MM.1S (cell line): ENCODE measurements at places on chromosomes 1 and 21.
A peak's percentile ranks its signal among the peaks of the same experiment; 100 is the strongest.

GRCh38 chr1:74748960-74749359 is 16.0 kb downstream of the TYW3 start:
- H3K36me3 ChIP-seq: peaks cover 6% of the 10 kb centered on the region; the same call in 1 of the 2 replicates
- no peaks in the 10 kb centered on the region for H3K27me3 ChIP-seq
- H3K4me1 ChIP-seq: no peaks in the 10 kb centered on the region

DNA sequence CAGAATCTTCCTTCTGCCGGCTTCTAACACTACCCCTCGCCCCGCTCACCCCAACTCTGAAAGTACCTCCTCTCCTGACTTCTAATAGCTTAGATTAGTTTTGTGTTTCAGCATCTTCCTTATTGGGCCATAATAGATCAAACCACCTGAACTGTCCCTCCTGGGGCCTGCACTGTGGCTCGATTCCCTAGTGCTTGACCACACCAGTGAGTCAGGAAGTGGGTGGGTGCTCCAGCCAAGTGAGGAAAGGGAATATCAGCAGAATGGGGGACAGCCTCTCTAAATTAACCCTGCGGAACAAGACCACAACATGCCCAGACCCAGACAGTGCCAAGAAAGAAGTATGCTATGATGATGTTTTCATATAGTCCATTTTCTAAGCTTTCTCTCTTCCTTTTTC is 8.5 kb downstream of the SERTAD4 start:
- H3K36me3 ChIP-seq: no peaks in the 10 kb centered on the region
- no peak overlapping the region for H3K4me3 ChIP-seq
- H3K27ac ChIP-seq: no peak overlapping the region
- DNase-seq: no peak

DNA sequence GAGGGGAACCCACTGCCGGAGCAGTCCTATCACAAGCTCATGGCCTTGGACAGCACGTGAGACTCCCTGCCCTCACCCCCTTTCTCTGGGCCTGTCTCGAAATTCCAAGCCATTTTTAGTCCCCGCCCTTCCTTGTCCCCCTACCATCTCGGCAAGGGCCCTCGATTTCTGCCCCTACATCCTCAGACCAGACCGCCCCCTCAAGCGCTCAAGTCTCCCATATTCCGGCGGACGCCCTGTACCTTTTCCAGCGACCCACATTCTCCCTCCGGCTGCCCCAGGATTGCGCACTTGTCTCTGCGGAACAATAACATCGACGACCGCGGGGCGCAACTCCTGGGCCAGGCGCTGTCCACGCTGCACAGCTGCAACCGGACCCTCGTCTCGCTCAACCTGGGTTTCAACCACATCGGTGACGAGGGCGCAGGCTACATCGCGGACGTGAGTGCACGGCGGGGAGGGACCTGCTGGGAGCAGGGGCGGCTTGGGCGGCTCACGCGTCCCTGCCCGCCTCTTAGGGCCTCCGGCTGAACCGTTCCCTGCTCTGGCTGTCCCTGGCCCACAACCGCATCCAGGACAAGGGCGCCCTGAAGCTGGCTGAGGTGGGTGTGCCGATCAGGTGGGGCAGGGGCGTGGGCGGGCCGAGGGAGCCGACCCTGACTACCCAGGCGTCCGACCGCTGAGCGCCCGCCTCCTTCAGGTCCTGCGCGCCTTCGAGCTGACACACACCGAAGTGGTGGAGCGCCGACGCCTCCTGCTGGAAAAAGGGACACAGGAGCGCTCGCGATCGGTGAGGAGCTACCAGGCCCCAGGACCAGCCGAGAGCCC is 7.0 kb downstream of the LRRC71 start:
- peak overlapping the region; percentile 44 for H3K4me3 ChIP-seq
- no peaks in the 10 kb centered on the region for H3K36me3 ChIP-seq
- peaks cover 7% of the 10 kb centered on the region; the same call in 1 of the 2 replicates for H3K4me1 ChIP-seq
- H3K27ac ChIP-seq: no peak overlapping the region

GRCh38 chr1:179146476-179146875 is 64.6 kb downstream of the TOR3A start:
- H3K27ac ChIP-seq: no peak overlapping the region
- no peaks in the 10 kb centered on the region for H3K27me3 ChIP-seq
- DNase-seq: no peak
- H3K36me3 ChIP-seq: no peaks in the 10 kb centered on the region
- no peaks in the 10 kb centered on the region for H3K4me1 ChIP-seq
- no peak overlapping the region for H3K4me3 ChIP-seq

DNA sequence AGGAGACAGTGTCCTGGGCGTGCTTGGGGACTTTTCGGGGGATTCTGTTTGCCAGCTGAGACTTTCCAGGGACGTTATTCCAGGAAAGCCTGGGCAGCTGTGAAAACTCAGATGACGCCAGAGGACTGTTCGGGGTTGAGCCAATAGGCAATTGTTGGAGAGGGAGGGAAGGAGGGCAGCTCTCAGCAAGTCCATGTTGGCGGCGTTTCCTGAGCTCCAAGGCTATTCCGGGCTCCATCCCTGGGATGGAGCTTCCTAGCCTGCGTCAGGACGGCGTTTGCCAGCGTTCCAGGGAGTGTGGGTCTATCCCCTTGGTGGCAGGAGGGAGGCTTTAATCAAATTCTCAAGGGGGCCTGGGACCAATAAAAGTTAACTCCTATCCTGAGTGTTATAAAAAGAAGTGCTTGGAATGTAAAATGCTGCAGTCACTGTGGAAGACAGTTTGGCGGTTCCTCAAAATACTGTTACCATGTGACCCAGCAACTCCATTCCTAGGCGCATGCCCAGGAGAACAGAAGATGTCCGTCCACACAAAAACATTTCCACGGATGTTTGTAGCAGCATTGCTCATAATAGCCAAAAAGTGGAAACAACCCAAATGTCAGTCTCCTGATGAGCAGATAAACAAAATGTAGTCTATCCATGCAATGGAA is 15.2 kb downstream of the SLC27A3 start:
- peaks cover 29% of the 10 kb centered on the region for H3K4me1 ChIP-seq
- peak overlapping the region; percentile 24 for H3K4me3 ChIP-seq
- peak overlapping the region; percentile 73 for H3K27ac ChIP-seq
- no peaks in the 10 kb centered on the region for H3K27me3 ChIP-seq
- no peak for DNase-seq

DNA sequence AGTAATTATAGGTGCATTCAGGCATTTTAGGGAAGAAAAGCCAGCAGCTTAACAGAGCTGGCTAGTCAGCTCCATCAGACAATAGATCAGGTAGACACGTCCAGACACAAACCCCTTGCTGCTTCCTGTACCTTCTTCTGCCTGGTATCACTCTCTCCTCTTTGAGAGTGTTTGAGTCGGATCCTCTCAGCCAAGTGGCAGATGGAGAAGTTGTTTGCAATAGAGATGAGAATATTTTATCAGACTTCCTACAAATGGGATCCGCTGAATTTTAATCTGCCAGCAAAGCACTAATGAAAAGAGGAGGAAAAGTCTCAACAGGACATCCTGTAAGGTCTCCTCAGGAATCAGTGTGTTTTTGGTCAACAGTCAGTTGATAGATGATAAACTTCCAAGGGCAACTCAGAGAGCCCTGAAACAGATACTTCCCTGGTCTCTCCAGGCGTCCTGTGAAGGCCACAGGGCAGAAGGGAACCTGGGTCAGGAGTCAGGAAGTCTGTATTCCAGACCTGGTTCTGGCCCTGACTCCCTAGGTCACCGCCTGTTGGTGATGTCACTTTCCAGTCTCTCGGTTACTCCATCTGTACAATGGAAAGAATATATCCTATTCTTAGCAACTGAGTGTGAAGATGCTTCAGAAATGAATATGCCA is 62.1 kb upstream of the PROX1 start:
- H3K4me1 ChIP-seq: no peaks in the 10 kb centered on the region
- H3K27me3 ChIP-seq: no peaks in the 10 kb centered on the region
- H3K36me3 ChIP-seq: no peaks in the 10 kb centered on the region
- DNase-seq: no peak
- H3K27ac ChIP-seq: no peak overlapping the region

- no peak for DNase-seq
- no peaks in the 10 kb centered on the region for H3K4me1 ChIP-seq
- H3K27ac ChIP-seq: no peak overlapping the region
- no peak overlapping the region for H3K4me3 ChIP-seq
Observed at GRCh38 chr1:43308635-43309404, 8.0 kb downstream of the TIE1 start.

DNA sequence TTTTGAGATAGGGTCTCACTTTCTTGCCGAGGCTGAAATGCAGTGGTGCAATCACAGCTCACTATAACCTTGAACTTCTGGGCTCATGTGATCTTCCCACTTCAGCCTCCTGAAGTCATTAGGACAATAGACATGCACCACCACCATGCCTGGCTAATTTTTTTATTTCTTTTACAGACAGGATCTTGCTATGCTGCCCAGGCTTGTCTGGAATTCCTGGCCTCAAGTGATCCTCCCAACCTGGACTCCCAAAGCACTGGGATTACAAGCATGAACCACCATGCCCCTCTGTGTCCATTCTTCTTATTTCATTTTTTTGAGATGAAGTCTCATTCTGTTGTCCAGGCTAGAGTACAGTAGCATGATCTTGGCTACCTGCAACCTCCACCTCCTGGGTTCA is 12.0 kb upstream of the KLHL20 start:
- H3K27me3 ChIP-seq: no peaks in the 10 kb centered on the region
- no peaks in the 10 kb centered on the region for H3K36me3 ChIP-seq
- no peaks in the 10 kb centered on the region for H3K4me1 ChIP-seq
- no peak for DNase-seq

GRCh38 chr1:153790966-153791647 is 15.9 kb downstream of the SLC27A3 start:
- H3K36me3 ChIP-seq: no peaks in the 10 kb centered on the region
- H3K27ac ChIP-seq: peak overlapping the region; percentile 73
- peak; percentile 97 for DNase-seq

- no peaks in the 10 kb centered on the region for H3K27me3 ChIP-seq
- DNase-seq: no peak
- no peak overlapping the region for H3K4me3 ChIP-seq
- no peaks in the 10 kb centered on the region for H3K4me1 ChIP-seq
- H3K36me3 ChIP-seq: no peaks in the 10 kb centered on the region
Observed at GRCh38 chr1:235758931-235759330, 107.8 kb downstream of the LYST start.

GRCh38 chr1:79974659-79975058 is 968.1 kb upstream of the ADGRL4 start:
- no peaks in the 10 kb centered on the region for H3K36me3 ChIP-seq
- no peak for DNase-seq
- H3K4me1 ChIP-seq: no peaks in the 10 kb centered on the region
- no peak overlapping the region for H3K27ac ChIP-seq

- no peak overlapping the region for H3K27ac ChIP-seq
- H3K27me3 ChIP-seq: no peaks in the 10 kb centered on the region
Observed at GRCh38 chr1:193558491-193559028, 372.1 kb upstream of the B3GALT2 start.

GRCh38 chr21:33971492-33972013 is 55.9 kb upstream of the ATP5PO start:
- H3K4me3 ChIP-seq: no peak overlapping the region
- no peak overlapping the region for H3K27ac ChIP-seq
- H3K4me1 ChIP-seq: no peaks in the 10 kb centered on the region

DNA sequence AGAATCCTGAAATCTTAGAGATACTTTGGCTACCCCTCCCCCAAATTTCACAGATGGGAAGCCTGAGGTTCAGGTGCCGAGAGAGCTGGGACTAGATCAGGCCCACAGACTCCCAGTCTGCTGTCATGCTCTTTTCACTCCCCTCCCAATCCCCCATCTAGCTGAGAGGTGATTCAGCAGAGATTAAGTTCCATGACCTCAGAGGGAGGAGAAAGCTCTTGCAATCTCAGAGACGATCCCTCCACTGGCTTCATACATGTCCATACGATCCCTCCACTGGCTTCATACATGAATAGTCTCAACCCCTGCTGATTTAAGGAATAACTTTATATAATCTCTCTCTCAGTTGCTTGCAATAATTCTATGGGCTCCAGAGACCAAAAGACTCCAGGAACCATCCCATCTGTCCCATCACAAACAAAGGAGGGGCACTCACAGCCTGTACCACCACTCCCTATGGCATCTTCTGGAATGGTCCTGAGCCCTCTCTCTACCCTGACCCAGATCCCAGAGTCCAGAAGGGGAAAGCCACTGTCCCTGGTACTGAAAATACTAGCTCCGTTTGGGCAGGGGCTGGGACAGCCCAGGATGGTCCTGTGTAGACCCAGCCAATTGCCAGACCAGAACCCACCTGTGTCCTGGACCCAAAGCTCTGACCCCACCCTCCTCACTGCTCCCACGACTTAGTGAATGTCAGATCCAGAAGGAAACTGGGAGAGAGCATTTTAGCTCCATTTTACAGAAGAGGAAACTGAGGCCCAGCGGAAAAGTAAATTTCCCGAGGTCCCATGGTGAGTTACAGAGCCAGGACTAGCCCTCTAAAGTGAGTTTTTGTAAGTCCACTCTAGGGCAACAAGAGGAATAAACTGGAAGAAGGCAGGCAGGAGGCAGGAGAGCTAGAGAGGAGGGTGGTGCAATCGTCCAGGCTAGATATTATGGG is 27.1 kb downstream of the RIMS3 start:
- no peak for DNase-seq
- no peak overlapping the region for H3K4me3 ChIP-seq
- no peaks in the 10 kb centered on the region for H3K27me3 ChIP-seq
- H3K36me3 ChIP-seq: no peaks in the 10 kb centered on the region

GRCh38 chr1:59641836-59642235 is 172.9 kb upstream of the HOOK1 start:
- DNase-seq: no peak
- H3K4me3 ChIP-seq: no peak overlapping the region
- H3K4me1 ChIP-seq: no peaks in the 10 kb centered on the region
- H3K27me3 ChIP-seq: no peaks in the 10 kb centered on the region
- H3K27ac ChIP-seq: no peak overlapping the region

GRCh38 chr1:31797216-31797615 is 18.6 kb downstream of the SPOCD1 start:
- H3K4me1 ChIP-seq: no peaks in the 10 kb centered on the region
- H3K27ac ChIP-seq: no peak overlapping the region
- H3K4me3 ChIP-seq: no peak overlapping the region
- H3K27me3 ChIP-seq: peaks cover 64% of the 10 kb centered on the region
- no peaks in the 10 kb centered on the region for H3K36me3 ChIP-seq

DNA sequence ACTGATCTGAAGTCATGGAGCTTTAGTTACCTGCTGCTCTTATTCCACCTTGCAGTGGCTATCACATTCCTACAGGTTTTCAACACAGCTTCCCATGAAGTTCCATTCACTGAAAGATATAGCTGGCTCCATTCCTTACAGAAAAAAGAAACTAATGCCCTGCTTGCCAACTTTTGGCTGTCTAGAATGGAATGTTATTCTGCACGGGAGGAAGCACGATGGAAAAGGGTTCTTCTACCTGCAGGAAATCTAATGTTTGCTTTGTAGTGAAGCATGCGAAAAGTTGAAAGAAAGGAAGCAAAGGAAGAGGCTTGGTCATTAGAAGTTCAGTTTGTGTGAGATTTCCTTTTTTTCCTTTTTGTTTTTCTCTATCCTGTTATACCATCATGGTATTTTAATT is 32.6 kb downstream of the GIPC2 start:
- H3K4me3 ChIP-seq: no peak overlapping the region
- H3K36me3 ChIP-seq: no peaks in the 10 kb centered on the region
- peaks cover 5% of the 10 kb centered on the region for H3K4me1 ChIP-seq
- no peak for DNase-seq
- H3K27ac ChIP-seq: no peak overlapping the region
- H3K27me3 ChIP-seq: no peaks in the 10 kb centered on the region
